ENCODE measurements at places on chromosomes 1 and 21.

DNA sequence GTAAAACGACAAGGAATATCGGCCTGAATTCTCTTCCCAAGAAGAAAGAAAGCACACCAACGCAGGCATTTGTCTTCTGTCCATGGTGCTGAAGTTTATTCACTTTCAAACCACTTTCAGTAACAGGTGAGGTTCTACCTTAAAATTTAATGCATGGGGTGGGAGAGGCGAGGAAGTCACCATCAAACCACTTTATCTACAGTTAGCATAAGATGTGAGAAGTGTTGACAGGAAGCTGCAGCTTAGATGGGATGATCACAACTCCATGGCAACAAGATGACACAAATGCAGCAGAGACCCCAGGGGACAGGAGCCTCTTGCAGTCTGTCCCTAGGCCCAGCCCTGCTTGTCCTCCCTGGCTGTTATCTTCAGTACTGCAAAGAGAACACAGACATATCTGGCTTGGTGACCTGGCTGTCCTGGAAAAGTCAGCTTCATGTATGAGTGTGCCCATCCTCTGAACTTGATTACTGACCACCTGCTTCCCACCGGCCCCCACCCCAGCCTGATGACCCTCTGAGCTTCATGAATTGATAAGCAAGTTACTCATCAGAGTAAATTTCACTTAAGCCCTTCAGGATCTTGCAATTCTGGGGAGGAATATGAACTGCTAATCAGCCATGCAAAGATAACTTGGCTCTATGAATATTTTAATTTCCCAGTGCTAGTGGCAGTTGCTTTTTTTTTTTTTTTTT, 1.8 kb downstream of the NPPA start:
- no peak for DNase-seq

DNA sequence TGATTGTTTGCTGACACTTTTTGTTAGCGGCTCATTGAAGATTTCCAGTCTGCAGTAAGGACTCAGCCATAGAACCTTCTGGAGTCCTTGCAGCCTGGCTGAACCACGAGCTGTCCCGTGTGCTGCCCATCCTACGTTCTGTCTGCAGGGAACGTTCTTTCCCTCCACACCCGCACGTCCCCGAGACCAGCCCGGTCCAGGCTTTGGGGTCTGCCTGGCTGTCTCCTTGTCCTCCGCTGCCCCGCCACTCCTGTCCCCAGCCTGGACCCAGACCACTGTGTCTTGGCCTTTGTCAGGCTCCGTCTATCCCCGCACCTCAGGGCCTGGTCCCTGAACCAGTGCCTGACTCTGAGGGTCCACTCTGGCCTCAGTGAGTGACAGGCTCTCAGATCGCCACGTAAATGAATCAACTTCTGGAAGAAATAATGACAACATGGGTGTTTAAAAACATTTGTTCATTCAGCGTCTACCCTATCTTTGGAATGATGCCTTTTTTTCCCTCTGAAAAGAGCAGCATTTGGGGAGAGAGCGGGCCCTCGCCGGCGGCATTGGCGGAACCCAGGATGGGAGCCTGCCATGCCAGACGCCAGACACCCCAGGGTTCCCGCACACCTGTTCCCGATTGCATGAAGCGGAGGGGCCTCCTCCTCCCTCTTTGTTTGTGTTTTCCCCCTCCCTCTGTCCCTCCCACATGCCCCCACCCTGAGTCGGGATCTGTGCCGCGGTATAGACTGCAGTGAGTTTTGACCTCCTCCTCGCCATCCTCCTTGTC, 43.9 kb upstream of the C1orf174 start:
- no peak for DNase-seq

DNA sequence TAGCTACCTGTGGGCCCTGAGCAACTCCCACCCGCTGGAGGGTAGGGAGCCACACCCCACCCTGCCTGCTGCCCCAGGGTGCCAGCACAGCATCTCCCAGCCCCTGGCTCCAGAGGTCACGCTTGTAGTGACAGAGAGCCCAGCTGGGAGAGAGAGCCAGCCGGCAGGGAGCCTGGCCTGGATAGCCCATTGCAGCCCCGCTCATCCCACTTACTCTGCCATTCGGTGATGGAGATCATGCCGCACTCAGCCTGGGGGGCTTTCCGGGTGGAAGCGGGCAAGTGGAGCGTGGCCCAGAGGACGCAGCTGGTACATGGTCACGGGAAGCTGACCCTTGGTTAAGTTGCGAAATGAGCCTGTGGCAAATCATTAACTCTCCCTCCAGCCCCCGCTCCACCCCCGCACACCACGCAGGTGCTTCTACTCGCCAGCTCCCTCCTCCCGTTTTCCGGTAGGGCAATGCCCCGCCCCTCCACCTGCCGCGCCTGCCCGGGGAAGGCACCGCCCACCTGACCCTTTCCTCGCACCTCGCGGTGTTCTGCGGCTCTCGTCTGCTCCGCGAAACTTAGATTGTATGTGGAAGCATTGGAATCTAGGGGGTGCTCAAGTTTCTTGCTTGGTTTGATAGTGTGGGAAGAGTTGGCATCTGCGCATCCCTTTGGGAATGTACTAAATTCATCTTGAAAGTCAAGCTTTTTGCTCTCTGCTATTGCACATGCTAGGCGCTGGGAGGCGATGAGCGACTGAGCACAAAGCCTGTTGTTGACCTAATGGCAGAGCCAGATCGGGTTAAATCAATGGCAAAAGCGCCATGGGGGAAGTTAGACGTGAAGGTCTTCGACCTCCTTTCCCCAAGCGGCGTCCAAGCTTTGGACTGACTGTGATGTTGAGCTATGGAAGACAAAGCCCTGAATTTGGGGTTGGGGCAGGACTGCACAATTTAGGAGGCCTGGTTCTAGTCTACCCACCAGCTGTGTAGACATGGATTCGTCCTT, at the start of gene GOLT1A:
GOLT1A (minus strand) TSS at position 321 of the 995 bp plus-strand sequence; CDS start at position 239, 82 bp downstream.
- DNase-seq: peak; percentile 67

- no peak for DNase-seq
Observed at GRCh38 chr1:232764458-232765251, 40.6 kb upstream of the MAP10 start.

GRCh38 chr1:201363467-201363866, 14.0 kb downstream of the TNNT2 start:
- DNase-seq: no peak
